Activated CD4-positive, alpha-beta T cell treated with anti-CD3 and anti-CD28 coated beads, Interleukin-2, amount 50 U/mL, for 24 hours (primary cell): ENCODE measurements at places on chromosomes 16 and 17.

DNA sequence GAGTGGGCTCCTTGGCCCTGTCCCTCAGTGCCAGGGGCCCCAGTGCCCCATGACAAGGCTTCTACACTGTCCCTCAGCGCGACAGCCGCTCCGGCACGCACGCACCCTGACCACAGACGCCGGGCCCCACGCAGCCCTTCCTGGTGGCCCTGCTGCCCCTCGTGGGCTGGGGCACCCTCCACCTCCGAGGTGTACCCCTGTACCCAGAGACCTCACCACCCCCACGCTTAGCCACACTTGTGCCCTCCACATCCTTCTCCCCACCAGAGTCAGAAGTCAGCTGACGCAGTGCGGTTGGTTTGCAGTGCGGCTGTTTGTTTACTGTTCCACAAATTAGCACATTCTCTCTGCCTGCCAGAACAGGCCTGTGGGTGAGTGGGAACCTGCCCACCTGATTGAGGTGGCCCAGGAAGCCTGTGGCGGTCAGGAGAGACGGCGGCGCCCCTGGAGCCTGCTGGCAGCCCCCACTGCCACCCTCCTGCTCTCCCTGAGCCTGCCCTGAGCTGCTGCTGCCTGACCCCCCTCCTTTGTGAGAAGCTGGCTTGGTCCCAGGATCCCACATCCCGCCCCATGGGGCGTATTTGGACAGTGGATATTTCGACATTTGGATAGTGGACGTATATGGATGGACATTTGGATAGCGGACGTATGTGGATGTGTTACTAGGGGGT lies 38.0 kb upstream of the CDH15 start:
- DNase-seq = no peak

DNA sequence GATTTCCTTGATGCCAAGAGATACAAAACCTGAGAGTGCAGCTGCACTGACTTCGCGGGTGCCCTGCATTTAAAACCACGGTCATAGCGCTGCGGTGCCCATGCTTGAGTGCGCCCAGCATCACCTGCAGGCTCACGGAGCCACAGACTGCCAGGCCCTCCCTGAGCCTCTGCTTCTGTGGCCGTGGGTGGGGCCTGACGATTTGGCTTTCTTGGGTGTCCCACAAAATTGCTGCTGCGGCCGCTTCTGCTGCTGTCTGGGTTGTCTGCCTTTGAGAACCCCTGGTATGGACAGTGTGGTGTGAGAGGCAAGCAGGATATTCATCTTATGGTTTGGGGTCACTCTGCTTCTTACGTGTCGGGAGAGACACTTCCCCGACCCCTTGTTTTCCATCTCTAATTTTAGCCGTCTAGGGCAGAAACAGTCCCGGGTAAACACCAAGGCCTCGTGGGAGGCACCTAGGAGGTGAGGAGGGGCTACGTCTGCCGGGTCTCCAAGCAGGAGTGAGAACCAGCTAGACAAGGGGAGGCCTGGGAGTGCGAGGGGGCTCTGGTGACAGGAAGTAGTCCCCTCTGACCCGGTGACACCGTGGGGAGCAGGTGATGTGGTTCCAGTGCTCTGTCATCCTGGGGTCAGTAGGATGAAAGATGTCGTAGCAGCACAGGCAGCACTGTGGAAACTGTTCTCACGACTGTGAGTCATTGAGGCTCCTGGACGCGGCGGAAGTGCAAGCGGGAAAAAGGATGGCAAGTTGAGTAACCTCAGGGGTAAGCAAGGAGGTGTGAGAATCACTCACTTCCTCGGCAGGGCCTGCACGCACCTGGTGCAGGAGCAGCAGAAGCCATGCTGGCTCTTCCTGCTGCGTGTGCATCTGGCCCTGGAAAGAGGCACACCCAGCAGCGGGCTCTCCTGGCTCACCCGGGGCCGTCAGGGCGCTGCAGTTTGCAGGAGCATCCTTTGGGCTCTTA lies 176.3 kb downstream of the RPTOR start:
- DNase-seq = peak; percentile 33

DNA sequence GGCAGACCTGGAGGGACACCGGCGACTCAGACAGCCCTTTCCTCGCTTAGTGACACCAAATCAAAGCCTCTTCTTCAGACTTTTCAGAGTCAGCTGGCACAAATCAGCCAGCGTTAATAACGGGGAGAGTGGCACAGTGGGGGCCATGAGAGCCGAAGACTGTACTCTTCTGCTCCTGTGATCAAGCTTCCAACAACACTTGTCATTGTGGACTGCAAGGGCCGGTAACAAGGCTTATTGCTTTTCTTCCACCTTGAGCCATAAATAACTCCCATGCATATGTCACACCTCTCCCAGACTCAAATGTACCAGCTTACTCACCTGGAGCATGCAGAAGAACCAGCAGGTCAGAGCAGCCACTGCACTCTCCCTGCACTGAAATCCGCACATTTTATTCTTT lies 12.8 kb downstream of the FLCN start:
- DNase-seq = no peak

- no peak for DNase-seq
Measured at GRCh38 chr17:75721463-75722011, 278 bp downstream of the ITGB4 start.

- peak; percentile 38 for DNase-seq
Measured at GRCh38 chr17:11996722-11997146, 541 bp downstream of the ZNF18 start.

DNA sequence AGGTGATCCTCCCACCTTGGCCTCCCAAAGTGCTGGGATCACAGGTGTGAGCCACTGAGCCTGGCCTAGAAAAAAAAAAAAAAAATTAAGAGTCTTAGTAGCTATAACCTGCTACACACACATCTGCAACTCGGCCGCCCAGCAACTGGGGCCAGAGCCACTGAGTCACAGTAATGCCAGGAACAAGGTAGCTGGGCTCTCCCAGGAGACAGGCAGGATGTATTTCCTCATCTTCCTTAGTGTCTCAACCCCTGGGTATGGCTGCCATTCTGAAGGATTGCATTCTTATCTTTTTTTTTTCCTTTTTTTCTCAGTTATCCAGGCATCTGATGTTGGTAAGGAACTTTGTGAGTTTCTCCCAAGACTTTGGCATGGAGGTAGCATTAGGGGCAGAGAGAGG lies 7.1 kb upstream of the PSMD3 start:
- DNase-seq = no peak

DNA sequence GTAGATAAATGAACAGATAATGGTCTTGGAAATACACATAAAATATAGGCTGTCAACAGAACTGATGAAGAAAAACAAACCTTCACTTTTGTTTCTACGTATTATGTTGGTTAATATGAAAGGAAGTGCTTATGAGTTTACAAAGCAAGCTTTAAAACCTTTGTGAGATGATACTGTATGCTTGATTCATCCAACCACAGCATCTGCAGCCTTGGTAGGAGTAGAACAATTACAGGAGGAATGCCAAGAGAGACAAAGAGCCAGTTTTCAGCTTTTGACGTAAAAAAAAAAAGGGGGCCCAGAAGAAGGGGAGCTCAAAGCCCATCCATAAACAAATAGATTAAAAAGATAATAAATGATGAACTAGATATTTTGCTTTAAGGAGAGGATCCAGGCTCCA lies 13.3 kb downstream of the FAM20A start:
- no peak for DNase-seq

DNA sequence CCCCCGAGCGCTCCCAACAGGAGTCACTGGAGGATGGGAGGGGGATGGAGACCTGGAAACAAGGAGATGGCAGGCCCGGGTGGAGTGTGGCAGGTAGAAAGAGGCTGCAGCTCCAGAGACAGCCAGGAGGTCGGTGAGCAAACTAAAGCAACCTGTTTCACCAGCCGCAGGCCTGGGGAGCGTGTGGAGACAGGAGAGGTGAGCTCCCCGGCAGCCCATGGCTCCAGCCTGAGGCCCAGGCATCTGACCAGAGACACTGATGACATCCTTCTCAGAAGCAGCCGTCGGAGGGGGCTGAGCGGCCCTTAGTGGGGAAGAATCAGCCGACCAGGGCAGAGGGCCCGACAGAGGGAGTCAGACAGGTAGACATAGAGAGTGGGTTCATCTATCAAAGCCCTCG lies 165.1 kb downstream of the ZNF423 start:
- DNase-seq = no peak

GRCh38 chr16:84750575-84750974 lies 50.8 kb downstream of the USP10 start:
- DNase-seq = no peak

DNA sequence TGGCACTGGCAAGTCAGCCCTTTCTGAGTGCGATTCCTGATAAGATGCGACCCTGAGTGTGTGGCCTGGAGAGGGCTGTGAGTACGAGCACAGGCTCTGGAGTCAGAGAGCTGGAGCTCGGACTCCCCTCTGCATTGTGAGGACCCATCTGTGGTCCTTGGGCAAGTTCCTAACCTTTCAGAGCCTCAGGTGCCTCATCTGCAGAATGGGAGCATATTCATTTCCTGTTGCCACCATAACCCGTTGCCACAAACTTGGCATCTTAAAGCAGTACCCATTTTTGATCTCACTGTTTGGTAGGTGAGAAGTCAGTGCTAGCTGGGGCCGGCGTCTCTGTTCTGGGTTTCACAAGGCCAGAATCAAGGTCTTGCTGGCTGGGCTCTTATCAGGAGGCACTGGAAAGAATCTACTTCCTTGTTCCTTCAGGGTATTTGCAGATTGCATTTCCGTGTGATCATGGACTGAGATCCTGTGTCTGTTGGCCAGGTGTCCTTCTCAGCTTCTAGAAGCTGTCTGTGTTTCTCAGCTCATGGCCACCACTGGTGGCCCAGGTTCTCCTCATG lies 20.2 kb downstream of the KNOP1 start:
- no peak for DNase-seq

DNA sequence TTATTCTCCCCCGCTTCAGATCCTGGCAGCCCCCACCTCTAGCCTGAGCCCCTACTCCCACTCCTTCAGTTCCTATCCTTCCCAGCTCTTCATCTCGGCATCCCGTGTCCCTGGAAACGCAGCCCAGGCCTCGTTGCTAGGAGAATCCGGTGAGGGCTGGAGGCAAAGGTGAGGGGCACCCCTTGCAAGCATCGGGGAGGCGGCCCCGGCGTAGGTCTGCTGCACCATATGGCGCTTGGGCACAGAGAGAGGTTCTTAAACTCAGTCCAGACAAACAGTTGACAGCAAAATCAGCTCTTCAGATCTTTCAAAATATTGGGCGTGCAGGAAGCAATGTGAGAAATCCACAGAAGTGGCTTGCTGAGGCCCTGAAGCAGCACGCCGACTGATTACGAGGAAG lies 15.0 kb downstream of the SLC38A8 start:
- DNase-seq = no peak

DNA sequence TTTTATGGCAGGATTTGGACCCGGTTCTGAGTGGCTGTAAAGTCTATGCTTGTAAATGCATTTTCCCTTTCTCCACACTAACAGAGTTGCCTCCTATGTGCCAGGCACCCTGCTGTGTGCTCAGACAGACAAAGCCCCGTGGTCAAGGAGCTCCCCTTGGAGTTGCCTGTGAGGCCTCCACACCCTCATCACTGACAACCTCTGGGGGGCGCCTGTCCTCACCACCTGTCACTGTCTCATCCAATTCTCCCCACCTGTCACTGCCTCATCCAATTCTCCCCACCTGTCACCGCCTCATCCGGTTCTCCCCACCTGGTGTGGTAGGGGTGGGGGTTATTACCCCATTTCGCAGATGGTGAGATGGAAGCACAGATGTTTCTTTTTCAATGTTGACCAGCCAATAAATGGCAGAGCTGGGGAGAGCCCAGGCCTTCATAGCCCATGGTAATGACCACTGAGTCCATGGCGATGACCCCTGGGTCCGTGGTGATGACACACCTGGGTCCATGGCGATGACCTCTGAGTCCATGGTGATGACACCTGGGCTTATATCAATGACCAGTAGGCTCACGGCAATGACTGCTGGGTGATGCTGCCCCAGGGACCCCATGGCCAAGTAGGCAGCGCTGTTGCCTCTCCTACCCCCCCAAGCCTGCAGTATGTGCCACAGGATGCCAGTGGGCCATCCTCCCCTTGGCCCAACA lies 150.1 kb downstream of the IRF8 start:
- DNase-seq = no peak

DNA sequence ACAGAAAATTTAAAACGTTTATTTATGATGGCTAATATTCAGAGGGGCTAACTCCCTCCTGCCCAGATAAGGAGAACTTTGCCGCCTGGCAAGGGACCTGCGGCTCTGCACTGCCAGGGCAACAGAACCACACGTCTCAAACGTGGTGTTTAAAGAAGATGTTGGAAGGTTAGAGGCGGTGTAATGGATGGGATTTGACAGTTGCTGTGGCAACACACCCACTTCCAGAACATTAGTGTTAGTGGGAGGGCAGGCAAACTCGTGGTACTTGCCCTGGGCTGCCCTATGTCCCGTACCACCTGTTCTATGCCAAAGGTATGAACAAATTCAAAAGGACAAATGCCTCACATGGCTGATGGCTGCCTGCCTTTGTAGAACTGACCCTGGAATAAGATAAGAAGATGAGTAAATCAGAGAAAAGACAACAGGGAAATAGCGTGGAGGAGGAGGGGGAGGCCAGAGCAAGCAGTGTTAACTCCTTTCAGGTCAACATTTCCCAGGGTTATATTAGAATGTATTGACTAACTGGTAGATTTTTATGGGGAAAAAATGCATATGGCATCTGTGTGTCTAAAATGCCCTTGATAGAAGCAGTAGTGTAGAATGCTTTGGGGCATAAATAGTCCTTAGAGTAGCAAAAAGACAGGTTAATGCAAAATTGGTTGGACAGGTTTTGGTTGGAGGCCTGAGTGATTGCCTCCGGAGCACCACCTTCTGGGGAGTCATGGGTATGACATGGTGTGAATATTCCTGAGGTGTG lies 30.8 kb downstream of the HLF start:
- DNase-seq = peak; percentile 37

GRCh38 chr17:13387952-13388351 lies 213.8 kb downstream of the HS3ST3A1 start:
- no peak for DNase-seq

DNA sequence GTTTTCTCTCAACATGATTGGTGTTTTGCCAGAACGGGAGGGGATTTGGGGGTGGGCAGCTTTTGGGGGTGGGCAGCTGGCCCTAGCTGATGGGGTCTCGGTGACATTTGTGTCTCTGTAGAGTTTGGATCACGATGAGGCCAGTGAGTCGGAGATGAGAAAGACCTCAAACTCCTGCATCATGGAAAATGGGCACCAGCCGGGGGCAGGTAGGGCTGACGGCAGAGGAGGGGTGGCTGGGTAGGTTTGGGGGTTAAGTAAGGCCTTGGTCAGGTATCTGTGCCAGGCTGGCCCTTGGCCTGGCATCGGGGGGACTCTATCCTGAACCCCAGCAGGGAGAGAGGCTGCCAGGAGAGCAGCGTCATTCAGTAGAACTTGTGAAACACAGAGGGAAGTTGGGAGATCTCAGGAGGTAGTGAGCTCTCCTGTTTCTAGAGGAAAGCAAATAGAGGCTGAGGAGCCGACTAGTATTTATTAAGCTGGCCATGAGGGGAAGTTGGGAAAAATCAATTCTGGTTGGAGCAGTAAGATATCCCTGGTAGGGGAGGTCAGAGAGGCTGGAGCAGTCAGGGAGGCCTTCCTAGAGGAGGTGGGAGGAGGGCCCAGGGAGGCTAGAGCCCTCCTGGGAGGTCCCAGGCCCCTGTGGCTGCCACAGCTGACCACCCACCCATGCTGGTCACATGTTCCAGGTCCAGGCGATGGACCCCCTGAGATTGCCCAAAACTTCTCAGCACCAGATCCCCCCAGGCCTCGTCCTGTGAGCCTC lies 8.1 kb downstream of the SMTNL2 start:
- no peak for DNase-seq

- no peak for DNase-seq
Measured at GRCh38 chr17:52524096-52524637, 365.7 kb upstream of the CA10 start.
